ENCODE measurements at places on chromosomes 6 and 20.

- no peak for DNase-seq
These were observed 61.4 kb upstream of the AKAP12 start for GRCh38 chr6:151178373-151178772.

DNA sequence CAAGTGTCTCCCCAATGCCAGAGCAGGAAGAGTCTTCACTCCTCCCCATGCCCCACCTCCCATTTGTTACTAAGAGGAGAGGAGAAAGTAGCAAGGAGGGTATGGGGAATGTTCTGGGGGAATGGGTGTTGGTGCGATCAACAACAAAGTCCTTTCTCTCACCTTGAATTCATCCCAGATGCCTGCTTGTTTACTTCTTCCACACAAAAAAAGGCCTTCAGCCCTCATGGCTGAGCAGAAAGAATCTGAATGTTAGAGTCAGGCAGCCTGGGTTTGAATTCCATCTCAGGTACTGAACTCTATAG is 9.9 kb downstream of the MOG start:
- no peak for DNase-seq

DNA sequence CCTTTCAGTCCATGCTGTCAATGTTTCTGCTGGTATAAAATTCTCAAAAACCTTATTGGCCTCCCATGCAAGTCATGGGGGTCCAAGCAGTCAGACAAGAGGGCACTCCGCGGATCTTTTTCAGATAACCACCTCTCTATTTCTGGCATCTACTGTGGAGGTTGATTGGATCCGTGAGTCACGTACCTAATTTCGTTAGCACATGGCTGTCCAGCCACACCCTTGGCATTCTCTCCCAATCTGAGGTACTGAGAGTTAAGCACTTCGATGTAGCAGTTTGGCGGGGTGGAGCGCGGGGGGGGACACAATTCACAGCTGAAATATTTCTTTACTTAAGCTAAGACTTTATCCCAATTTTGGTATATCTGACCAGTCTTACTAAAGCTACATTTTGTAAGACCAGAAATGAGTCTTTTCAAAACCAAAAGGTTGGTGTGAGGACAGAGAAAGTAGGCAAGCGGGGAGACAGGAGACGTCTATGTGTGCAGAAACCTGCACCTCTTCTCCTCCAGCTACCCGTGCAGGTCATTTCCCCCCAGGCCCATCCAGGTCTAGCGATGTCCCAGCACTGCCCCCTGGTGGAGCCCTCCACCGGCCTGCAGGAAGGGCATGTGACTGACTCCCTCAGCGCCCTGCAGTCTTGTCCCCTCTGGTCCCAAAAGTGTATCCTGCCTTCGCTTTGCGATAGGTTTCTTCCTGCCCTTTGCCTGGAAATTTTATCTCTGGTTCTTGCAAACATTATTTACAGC is 113.1 kb downstream of the ADAT2 start:
- DNase-seq, result no peak

GRCh38 chr6:80623066-80623815 is 516.8 kb downstream of the BCKDHB start:
- no peak for DNase-seq

GRCh38 chr20:11431621-11432020 is 486.1 kb upstream of the BTBD3 start:
- DNase-seq, result no peak

GRCh38 chr6:82861121-82861520 is 204.5 kb downstream of the UBE3D start:
- no peak for DNase-seq

GRCh38 chr6:52144196-52145076 is 41.7 kb upstream of the IL17A start:
- no peak for DNase-seq

DNA sequence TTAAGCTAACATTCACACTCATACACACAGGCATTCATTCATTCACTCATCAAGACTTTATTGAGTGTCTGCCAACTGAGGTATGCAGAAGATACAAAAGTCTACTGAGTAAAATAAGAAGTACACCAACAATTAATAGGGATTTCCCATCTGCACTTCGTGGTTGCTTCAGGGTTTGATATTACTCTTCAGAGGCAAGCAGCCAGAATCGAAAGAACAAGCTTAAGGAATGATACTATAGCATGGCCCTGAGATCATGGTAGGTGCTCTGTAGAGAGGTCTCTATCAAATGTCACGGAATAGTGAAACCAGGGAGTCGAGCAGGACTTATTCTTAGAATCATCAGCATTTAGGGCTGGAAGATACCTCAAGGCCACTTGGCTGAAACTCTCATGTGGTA is 135.4 kb downstream of the NRN1 start:
- DNase-seq, result no peak

DNA sequence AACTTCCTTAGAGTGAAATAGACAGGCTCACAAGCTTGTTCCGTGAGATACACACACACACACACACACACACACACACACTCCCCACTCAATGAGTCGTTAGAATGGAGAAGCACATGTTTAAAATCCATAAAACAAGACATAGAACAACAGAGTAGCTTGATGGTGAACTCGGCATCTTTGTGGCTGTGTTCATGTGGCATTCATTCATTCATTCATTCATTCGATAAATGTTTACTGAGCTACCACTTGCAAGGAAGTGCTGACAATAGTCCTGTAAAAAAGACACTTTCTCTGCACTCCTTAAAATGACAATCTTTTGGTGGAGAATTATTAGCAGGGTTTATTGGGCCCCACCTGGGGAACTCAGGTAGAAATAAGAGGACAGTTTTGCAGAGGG is 242.0 kb downstream of the FOXA2 start:
- DNase-seq, result no peak

DNA sequence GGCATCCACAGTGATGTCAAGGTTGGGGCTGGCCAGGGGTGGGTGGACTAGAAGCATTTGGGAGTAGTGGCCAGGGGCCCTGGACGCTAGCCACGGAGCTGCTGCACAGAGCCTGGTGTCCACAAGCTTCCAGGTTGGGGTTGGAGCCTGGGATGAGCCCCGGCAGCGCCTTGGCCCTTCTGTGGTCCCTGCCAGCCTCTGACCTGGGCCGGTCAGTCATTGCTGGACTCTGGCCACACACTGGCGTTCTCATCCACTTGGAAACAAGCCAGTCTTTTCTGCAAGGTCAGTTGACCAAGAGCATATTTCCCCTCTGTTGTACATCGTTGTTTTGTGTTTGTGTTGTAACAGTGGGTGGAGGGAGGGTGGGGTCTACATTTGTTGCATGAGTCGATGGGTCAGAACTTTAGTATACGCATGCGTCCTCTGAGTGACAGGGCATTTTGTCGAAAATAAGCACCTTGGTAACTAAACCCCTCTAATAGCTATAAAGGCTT is 8.4 kb downstream of the PSMA7 start:
- no peak for DNase-seq

- DNase-seq, result no peak
These were observed 30.2 kb downstream of the PHACTR3 start for GRCh38 chr20:59634435-59635005.

GRCh38 chr6:6895929-6896328 is 211.8 kb upstream of the RREB1 start:
- no peak for DNase-seq

DNA sequence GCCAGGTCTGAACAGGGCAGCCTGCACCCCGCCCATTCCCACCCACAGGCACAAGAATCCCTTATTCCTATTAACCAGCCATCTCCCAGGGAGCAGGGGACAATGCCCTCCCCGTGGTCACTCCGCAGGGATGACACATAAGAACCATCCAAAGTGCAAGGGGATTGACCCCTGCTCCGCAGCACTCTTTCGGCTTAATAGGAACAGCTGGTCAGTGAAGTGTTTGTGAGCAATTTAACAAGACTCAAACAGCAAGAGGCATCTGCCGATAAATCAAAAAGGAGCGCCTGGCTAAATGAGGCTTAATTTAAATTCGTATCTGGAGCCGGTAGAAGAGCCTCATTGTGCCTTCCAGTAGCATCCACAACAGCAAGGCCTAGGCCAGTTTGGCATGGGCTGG is 389.4 kb downstream of the RNGTT start:
- no peak for DNase-seq

- DNase-seq, result no peak
These were observed 101.5 kb upstream of the MARCKS start for GRCh38 chr6:113755449-113756289.

- DNase-seq, result no peak
These were observed 12.9 kb downstream of the COX7A2 start for GRCh38 chr6:75230484-75231325.

DNA sequence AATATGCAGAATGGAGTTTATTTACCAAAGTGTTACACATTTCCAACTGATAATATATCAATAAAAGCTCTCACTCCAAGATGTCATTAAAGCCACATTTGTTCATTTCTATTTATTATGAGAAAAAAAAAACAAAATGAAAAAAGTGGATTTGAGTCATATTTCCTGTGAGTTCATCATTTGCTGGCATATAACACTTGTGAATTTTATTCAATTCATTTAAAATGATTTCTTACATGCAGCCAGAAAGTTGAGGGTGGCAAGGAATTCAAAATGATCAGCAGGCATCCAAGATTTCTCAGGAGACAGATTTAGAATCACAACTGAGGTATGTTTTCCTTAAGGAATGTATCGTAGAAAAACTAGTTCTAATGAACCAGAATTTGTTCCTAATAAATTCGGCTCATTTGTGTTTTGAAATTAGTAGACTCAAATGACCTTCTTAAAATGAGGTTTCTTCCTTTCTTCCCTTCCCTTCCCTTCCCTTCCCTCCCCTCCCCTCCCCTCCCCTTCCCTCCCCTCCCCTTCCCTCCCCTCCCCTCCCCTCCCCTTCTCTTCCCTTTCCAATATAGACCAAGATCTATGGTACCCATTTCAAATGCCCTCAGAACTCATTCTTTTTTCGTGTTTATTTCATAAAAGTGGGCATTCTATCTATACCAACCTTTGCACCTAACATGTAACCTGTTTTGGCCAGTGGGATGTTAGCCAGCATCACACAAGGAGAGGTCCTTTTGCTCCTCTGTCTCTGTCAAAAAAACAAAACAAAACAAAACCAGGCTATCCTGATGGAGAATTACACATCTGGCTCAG is 357.9 kb upstream of the TSHZ2 start:
- no peak for DNase-seq

DNA sequence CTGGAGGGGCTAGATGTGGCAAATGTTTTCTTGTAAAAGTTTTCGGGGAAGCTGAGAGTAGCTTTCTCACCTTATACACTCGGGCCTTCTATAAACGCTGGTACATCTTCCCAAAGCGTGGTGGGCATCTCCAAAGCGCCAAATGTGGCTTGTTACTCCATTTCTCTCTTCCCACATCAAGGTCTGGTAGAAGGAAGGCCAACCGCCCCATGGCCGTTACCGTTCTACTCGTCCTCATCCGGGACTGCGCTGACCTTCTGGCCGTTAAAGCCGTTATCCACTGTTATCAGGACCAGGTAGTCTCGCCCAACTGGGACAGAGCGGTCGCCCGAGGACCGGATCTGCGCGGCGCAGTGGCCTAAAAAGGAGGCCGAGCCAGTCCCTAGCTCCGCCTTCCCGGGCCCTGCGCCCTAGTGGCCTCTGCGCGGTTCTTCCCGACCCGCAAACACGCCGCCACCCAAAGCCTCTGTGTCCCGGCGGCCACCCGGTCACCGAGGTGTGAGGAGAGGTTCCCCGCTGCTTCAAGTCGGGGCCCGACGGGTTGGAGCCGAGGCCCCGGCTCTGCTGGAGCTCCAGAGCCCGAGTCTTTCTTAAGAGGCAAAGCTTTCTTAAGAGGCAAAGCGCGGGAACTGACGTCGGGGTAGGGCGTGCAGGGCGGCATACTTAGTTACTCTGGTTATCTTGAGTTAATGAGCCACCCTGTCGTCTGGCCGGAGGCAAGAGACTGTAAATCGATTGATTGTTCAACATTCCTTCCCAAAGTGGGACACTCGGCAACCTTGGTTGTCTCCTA is 90.5 kb downstream of the GPX5 start:
- DNase-seq, result no peak

- no peak for DNase-seq
These were observed 24.5 kb upstream of the SEC63 start for GRCh38 chr6:107982486-107982885.

DNA sequence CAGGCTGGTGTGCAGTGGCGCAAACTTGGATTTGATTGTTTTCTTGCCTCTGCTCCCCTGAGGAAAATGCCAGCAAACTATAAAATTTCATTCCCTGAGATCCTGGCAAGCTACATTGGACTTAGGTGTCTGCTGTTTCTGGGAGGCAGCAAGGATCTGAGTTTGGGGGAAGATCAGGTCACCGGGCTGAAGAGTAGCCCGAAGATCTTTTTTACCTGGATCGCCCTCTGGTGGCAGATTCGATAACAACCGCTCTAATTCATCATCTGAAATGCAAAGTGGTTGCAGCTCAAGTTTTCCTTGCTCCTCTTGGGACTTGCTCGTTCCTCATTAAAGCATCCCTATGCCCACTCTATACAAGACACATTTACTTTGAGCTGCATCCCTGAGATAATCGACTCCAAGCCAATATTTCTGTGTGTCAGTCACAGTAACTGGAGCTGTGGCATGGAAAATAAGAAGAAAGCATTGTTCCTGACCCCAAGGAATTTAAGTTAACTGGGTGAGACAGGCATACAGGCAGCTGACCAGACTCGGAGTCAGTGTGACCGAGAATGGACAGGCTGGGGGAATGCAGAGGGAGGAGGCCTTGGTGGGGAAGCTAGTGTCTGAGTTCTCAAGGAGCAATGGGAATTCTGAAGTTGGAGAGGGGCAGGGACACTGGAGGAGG is 131.8 kb upstream of the PROKR2 start:
- DNase-seq, result no peak
